ENCODE measurements at places on chromosomes 6 and 20.

DNA sequence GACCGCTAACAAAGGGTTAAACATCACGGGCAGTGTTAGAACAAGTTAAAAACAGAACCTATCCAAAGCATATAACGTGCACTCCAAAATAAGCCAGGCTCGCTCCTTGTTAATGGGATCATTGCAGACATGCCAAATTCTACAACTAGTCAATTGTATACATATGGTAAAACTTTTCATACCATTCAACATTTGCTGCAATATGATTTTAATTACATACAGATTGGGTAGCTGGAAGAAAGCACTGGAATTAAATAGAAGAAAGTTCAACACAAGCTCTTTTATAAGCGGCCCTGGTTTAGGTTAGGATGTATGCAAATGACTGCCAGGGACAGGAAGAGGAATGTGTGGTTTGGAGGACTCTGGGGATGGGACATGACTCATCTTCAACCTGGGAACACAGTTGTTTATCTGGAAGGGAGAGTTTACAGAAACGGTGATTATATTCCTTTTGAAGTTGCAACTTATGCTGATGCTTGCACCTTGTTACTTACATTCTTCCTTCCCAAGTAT is 62.5 kb upstream of the TIAM2 start:
- DNase-seq, result no peak

DNA sequence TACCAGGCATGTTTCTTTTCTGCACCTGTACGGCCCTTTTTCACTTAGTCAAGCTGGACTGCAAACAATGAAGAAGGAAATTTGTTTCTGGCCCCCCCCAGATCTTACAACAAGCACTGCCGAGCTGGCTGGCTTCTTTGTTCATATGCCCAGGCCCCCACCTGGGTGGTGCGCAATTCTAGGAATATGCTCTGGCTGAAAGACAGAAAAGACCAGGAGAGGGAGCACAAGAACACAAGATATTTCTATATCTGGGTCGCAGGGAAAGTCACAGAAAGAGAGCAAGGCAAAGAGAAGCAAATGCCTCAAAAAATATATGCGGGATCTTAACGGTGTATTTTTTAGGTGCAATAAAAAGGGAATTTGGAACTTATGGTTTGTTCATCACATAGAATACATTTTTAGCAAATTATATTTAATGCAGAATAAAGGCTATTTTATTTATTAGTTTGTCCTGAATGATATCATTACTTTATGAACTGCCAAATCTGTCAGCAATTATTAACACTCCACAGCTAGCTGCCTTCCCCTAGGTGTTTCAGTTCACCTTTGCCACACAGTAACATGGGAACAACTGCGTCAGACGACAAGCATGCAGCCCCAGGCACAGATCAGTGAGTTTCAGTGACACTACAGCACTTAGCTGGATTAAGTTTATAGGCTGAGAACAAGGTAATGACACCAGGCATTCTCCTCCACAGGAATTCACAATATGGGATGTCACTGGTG is 76.5 kb downstream of the GJA10 start:
- peak; percentile 70 for DNase-seq

DNA sequence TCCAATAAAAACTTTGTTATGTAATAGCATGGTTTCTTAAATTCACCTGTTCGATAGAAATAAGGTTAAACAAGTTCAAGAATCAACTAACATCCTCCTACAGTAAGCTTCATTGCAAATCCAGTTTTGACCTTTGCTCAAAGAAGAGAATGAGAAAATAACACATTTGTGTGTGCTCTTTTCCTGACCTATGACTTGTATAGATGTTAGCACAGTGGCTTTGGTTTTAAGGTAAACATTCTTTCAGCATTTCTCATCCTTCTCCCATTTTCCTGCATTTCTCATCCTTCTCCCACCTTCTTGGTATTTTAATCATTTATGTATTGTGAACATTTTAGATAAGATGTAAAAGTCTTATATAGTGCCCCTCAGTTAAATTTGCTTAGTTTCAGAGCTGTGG is 73.9 kb downstream of the PLCB1 start:
- DNase-seq, result no peak

DNA sequence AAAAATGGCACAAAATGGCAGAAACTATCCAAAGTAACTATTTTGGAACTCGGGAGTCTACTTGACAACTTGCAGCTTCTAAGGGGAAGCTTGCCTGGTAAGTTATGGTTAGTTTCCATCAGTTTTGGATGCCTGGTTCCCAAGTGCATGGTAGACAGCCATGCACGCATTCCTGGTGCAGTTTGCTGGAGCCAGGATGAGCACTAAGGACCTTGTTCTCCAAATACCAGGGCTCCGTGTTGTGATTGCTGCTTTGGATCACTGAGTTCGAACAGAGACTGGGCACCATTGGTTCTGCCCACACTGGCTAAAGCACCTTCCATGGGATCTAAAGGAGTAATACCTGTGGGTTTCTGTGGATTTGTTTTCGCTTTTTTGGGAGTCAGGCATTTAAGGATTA is 103.7 kb downstream of the FAM120B start:
- DNase-seq, result no peak

DNA sequence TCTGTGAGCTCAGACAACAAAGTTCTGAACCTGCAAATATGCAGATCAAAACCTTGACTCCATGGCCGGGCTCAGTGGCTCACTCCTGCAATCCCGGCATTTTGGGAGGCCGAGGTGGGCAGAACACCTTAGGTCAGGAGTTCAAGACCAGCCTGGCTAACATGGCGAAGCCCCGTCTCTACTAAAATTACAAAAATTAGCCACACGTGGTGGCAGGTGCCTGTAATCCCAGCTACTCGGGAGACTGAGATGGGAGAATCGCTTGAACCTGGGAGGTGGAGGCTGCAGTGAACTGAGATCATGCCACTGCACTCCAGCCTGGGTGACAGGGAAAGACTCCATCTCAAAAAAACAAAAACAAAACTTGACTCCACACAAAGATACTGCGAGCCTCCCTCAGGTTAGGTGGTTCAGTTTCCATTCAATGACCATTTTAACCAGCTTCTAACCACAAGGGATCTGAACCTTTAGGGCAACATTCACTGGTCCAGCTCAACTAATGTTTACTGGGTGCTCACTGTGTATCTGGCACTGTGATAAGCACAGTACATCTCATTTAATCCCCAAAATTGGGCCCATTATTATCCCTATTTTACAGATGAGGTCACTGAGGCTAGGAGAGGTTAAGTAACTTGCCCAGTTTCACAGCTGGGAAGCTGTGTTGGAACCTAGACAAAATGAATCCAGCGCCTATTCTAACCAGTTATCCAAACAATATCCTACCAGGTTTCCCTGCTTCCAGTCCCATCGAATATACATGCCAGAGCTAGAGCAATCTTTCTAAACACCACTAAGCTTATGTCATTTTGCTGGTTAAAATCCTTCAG is 1.8 kb downstream of the SNRPB start:
- no peak for DNase-seq

DNA sequence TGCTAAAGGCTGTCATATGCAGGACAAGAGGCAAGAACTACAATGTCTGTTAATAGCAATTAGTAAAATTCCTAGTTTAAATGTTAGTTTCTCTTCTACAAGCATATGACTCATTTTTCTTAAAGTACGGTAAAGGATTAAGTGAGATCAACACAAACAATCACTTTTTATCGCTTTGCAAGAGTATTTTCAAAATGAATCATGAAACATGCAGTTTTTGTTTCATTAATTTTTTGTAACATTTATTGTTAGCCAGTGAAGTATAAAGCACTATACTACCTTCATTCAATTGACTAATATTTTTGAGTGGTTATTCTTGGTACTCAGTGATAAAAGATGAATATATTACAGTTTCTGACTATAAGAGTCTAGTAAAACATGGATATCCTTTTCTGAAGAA is 138.6 kb downstream of the AHI1 start:
- no peak for DNase-seq

GRCh38 chr20:47686545-47686944 is 98.7 kb downstream of the SULF2 start:
- no peak for DNase-seq

GRCh38 chr6:136510782-136511181 is 39.4 kb downstream of the MAP7 start:
- DNase-seq, result no peak

GRCh38 chr6:14317387-14317970 is 199.9 kb downstream of the CD83 start:
- no peak for DNase-seq

GRCh38 chr20:63273635-63274380 is 1.2 kb downstream of the ARFGAP1 start:
- DNase-seq, result no peak

- no peak for DNase-seq
These were observed at the start of gene NOTCH4 for GRCh38 chr6:32223258-32224235. Gene NOTCH4 (minus strand): TSS chr6:32224067. CDS start chr6:32223928, 139 bp downstream.

- DNase-seq, result no peak
These were observed 868 bp downstream of the METTL24 start for GRCh38 chr6:110357298-110357663.

DNA sequence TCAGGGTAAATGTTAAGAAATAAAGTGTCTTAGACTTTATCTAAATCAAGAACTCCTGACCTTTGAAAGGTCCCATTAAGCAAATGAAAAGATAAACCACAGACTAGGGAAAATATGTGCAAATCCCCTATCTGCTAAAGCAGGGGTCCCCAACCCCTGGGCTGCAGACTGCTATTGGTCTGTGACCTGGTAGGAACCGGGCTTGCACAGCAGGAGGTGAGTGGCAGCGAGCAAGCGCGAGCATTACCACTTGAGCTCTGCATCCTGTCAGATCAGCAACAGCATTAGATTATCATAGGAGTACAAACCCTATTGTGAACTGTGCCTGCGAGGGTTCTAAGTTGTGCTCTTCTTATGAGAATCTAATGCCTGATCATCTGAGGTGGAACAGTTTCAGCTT is 42.4 kb downstream of the LCA5 start:
- DNase-seq, result no peak

GRCh38 chr6:105363100-105363754 is 39.7 kb downstream of the PREP start:
- peak; percentile 51 for DNase-seq

GRCh38 chr6:132388291-132388690 is 13.0 kb downstream of the MOXD1 start:
- no peak for DNase-seq

- DNase-seq, result no peak
These were observed 101.6 kb downstream of the TAF4 start for GRCh38 chr20:61963885-61964674.

- no peak for DNase-seq
These were observed 95.5 kb upstream of the RNF24 start for GRCh38 chr20:4110885-4111284.

- DNase-seq, result no peak
These were observed 155.7 kb downstream of the AKAP7 start for GRCh38 chr6:131290955-131291354.

DNA sequence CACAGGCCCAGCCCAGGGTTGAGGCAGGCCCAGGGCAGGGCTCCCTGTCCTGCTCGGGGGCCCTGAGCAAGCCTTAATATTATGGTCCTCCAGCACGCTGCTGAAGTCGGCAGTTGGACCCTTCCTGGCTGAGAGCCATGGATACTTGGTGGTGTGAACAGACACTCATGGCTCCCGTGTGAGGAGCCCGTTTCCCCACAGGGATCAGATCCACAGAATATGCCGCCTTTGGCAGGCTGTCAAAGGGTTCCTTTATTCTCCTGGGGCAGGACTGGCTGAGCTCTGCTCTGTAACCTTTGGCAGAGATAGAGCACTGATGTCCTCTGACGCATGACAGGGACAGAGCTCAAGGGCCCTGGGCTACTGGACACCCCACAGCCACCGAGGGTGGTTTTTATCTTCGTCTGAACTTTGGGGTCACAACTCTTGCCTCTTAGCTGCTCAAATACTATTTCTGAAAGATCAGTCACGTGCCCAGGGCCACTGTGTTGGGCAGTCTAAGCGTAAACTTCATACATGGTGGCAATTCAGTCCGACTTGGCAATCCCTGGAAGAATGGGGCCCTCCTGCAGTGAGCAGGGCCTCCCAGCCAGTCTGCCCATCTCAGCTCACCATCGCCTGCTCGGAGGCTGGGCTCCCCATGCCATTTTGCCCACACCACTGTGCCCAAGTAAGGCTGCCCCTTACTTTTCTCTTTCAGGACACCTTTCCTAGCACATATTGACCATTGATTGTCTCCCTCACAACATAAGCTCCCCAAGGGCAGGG is 49.1 kb downstream of the TTI1 start:
- peak; percentile 69 for DNase-seq

DNA sequence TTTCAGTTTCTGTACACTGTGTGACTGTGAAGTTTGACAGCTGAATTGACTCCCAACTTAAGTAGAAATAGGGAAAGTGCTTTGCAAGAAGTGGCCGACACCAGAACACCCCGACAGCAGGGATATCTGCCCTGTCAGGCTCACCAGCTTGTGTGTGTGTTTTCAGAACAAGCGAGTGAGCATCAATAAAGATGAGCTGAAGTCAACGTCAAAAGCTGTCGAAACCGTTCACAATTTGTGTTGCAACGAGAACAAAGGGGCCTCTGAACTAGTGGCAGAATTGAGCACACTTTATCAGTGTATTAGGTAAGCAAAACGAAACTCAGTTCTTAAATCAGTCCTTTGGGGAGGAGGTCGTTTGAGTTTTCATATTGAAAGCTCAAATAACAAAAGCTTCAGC is 10.7 kb downstream of the NELFCD start:
- no peak for DNase-seq

- no peak for DNase-seq
These were observed 14.7 kb downstream of the GINM1 start for GRCh38 chr6:149580880-149581279.

GRCh38 chr6:153129873-153130514 is 1.1 kb downstream of the RGS17 start:
- DNase-seq, result peak; percentile 64

DNA sequence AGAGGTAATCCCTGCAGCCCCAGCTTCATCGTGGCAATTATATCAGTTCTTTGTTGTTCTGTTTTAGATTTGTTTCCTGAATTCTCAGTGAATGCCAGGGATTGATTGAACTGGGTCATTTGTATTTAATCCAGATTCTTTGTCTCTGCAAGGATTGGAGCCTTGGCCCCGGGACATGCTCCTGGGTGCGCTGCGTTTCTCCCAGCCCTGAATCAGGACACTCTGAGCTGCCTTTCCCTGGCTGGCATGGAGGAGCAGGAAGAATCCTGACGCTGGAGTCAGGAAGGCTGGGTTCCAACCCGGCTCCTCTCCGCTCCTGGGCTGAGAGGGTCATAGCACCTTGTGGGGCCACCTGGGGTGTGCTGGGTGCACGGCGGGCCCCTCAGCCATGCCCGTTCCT is 545.6 kb downstream of the QKI start:
- DNase-seq, result no peak

DNA sequence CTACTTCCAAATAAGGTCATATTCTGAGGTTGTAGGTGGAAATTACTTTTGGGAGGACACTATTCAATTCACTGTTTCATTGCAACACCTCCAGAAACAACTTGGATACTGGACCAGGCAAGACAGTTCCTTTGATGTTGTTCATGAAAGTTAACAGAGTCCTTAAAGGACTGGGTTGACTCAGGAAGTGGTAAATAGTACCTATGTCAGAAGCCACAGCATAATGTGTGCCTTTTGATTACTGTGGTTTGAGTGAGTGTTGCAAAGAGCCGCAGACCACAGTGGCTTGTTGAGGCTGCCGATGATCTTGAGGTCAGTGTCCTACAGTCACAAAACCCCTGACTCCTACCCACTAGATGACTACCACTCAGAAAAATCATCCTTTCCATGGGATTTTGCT is 10.9 kb downstream of the IL20RA start:
- no peak for DNase-seq

- DNase-seq, result no peak
These were observed 45.9 kb downstream of the ELOVL5 start for GRCh38 chr6:53302678-53303360.

- DNase-seq, result no peak
These were observed 89.0 kb downstream of the SLC22A3 start for GRCh38 chr6:160437154-160437553.

- no peak for DNase-seq
These were observed 4.8 kb downstream of the LRP11 start for GRCh38 chr6:149859368-149859767.
